Dorsolateral prefrontal cortex (tissue), 122 donors: ENCODE measurements at places on chromosomes 4 and X.

DNA sequence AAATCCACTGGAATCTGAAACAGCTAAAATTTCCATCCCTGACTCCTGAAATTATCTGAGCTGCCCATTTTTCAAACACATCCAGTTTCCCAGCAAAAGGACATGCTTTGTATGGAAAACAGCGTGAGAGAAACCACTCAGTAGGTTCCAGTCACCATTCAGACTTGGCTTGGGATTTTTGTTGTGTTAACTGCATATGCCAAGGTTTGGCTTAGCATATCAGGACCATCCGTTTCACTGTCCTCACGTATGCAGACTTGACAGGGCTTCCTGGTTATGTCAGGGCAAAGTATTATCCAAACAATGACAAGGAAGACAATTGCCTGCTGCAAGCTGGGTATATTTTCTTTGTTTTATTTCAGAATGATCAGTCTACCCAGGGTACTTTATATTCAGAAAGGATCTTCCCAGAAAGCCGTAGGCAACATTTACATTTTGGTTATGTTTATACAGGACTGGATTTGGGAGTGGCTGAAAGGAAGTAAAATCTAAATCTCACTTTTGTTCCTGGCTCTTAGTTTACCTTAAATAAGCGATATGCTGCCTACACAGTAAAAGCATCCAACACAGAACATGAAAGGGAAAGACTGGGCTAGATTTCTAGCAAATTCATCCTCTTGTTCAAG lies 41.3 kb upstream of the CCKAR start:
- no peak for DNase-seq

- no peak for DNase-seq
These were observed 47.9 kb downstream of the RBPJ start for GRCh38 chr4:26368685-26369084.

DNA sequence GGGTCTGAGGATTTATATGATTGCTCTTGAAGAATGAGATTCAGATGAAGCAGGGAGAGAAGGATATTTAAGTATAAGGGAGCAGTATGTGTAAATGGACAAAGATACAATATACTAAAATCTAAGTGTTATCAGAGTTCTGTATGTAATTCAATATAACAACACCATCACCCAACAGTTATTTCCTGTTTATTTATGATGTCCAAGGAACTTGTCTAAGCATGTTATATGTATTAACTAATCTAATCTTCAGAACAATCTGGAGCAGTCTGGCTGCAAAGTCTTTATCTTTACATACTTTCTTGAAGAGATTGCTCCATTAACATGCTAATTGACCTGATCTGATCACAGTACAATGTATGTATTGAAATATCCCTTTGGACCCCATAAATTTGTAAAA lies 203.8 kb upstream of the WDFY3 start:
- no peak for DNase-seq

DNA sequence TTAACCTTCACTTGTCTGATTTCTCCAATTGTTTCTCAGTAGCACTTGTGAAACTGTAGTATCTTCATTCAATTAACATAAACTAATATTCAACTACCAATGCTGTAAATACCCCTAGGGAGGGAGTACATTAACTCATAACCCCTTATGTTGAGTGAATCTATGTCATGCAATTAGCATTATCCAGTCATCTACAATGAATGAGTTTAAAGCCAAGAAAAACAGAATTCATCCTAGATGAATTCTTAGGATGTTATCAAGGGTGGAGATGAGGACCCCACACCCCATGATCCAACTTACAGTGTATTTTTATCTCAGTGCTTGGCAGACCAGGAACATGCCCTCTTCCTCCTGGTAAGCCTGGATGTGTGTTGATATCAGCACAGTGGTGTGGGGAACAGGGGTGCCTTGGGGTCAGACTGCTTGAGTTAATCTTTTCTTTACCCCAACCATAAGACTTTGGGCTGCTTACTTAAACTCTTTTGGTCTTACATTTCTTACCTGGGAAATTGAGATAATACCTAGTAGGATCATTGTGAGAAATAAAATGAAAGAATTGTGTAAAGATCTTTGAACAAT lies 62.1 kb upstream of the SCOC start:
- no peak for DNase-seq

GRCh38 chrX:25012433-25012735 lies 3.4 kb downstream of the ARX start:
- no peak for DNase-seq

GRCh38 chr4:155568641-155569220 lies 97.9 kb upstream of the GUCY1A1 start:
- no peak for DNase-seq

DNA sequence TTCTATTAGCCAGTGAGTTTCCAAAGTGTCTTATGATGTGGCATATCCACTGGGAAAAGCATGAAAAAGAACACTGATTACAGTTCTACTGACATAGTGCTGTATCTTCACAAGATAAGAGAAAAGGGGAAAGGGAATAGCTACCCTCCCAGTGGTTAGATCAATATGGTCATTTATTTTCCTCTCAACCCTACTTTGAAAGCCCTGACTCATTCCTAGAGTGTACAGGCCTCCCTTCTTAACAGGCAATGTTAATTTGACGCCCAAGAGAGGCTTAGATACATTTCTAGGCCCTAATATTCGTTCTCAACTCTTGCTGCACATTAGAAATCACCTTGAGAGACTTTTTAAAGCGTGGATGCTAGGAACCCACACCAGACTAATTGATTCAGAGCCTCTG lies 20.4 kb upstream of the BRS3 start:
- no peak for DNase-seq

DNA sequence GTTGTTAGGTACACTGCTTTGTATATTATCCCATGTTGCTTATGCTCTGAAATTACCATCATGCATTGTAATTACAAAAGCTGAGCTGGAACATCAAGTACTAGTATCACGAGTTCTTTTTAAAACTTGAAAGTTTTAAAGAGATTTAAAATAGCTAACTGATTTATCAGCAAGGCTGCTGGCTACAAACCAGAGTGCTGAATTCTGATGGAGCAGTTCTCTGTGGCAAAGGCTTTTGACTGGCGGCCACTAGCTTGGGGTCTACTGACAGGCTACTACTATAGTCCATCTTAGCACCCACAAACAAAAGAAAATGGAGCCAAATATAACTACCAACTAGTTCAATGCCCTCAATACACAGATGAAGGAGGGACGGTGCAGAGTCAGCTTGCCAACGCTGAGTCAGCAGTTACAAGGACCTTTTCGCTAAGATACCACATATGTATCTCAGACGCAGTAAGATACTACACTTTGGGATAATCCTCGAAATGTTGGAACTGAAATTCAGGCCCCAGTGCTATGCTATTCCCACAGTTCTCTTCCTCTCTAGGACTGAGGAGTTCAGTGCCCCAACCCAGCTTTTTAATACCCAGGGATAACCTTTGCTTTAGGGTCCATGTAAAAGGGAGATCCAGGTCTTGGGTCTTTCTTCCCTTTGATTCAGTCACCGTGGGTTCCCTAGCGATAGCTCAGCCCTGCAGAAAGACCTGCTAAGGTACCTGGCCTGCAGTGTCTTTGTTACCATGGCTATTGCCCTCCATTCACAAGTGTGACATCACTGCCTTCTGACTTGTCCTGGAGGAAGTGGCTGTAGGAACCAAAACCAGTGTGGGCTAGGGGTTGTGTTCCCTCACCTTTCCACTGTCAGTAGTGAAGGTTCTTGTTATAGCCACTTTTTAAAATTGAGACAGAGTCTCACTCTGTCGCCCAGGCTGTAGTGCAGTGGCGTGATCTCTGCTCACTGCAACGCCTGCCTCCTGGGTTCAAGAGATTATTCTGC lies 22.8 kb downstream of the MFAP3L start:
- no peak for DNase-seq

DNA sequence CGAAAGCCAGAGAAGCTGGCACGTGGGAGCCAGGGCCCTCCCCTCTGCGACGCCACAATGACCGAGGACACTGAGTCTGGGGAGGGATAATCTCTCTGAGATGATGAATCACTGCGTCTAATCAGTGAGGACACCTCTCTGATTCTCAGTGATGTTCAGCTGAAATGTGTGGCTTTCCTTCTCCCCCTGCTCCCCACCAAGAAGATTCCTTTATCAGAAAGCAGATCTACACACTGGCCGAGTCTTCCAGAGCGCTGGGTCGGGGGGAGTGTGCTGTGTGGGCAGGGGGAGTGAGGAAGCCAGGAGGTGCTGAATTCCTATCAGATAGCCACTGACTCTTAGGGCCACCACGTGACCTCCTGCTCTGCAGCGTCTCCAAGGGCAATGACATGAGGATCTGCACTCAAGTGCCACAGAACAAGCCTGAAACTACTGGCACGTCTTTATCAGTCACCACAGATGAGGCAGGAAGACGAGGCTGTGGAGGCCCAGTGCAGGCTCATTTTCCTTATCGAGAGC lies 89.2 kb downstream of the GATB start:
- DNase-seq = no peak

- DNase-seq = no peak
These were observed 56.7 kb downstream of the NAF1 start for GRCh38 chr4:163109967-163110366.

- DNase-seq = no peak
These were observed at the start of gene PDCL2 for GRCh38 chr4:55592014-55592413. Gene PDCL2 (minus strand): TSS chr4:55592245. CDS start chr4:55592109, 136 bp downstream.

DNA sequence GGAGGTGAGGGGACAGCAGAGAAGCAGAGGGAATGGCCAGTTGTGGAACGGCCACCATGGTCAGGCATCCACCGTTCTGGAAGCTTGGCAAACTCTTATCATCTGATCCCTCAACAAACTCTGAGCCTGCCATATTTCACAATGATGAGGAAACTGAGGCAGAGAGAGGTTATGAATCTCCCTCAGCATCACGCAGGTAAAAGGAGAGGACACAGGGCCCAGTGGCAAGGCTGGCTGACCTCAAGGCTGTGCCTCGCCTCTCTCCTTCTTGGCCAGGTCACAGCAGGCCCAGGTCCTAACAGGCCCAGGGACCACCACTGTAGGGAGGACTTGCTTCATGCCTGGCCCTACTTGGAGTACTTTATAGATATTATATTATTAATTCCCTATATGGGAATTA lies 242.8 kb downstream of the EVC2 start:
- DNase-seq = no peak

- no peak for DNase-seq
These were observed 6.5 kb upstream of the GLRA3 start for GRCh38 chr4:174835536-174835935.
